Thyroid gland (tissue), 4 donors: ENCODE measurements at places on chromosomes 2 and 18. TPM values are rescaled to one million over a fixed set of nuclear protein-coding genes. Genes with fewer than 3 reads are reported as not detected.

- H3K4me1 ChIP-seq, result no peaks in the 10 kb centered on the region
- no peaks in the 10 kb centered on the region for H3K27me3 ChIP-seq
- H3K4me3 ChIP-seq, result no peak overlapping the region
- no peaks in the 10 kb centered on the region for H3K36me3 ChIP-seq
Measured at GRCh38 chr2:168613551-168613950, 157.5 kb downstream of the CERS6 start.

Gene RNF125
- 2.4 TPM for total RNA-seq

GRCh38 chr2:223433461-223433860 lies 168.7 kb downstream of the SCG2 start:
- H3K27ac ChIP-seq, result no peak overlapping the region
- no peak overlapping the region for H3K4me3 ChIP-seq
- no peak for DNase-seq
- H3K27me3 ChIP-seq, result no peaks in the 10 kb centered on the region
- H3K4me1 ChIP-seq, result no peaks in the 10 kb centered on the region

Gene MAPK4
- total RNA-seq, result 11.9 TPM

Gene NEU2
- total RNA-seq, result not detected

DNA sequence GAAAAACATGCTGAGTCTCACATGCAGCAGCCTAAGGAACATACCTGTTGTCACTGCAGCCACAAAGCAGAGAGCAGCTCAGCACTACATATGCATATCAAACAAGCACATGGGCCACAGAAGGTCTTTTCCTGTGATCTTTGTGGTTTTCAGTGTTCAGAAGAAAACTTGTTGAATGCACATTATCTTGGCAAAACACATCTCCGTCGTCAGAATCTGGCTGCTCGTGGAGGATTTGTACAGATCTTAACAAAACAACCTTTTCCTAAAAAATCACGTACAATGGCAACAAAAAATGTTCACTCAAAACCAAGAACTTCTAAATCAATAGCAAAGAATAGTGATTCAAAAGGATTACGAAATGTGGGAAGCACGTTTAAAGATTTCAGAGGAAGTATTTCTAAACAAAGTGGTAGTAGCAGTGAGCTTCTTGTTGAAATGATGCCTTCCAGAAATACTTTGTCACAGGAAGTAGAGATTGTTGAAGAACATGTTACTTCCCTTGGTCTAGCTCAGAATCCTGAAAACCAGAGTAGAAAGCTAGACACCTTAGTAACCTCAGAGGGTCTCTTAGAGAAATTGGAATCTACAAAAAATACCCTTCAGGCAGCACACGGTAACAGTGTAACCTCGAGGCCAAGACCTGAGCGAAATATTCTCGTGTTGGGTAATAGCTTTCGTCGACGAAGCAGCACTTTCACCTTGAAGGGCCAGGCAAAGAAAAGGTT lies 34.1 kb downstream of the ZNF407 start:
- no peak for DNase-seq
- H3K36me3 ChIP-seq, result no peaks in the 10 kb centered on the region
- H3K27ac ChIP-seq, result no peak overlapping the region
- H3K27me3 ChIP-seq, result no peaks in the 10 kb centered on the region

Gene TPO
- total RNA-seq, result 7,965 TPM

DNA sequence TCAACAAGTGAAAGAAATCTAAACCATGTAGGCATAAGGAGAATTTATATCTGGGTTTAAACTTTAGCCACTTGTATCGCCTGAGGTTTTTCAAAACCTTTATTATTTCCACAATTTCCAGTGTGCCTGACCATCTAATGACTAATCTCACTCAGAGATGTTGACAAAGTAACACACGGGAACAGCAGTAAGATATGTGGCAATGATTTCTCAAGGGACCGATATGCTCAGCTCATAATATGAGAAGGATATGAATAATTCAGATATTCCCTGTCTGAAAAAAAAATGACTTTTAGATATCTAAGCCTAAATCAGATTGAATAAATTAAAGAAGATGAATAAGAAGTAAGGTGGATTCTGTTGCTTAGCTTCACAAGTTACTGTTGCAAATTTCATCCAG lies 43.5 kb downstream of the TMEM163 start:
- H3K27me3 ChIP-seq, result no peaks in the 10 kb centered on the region
- H3K36me3 ChIP-seq, result no peaks in the 10 kb centered on the region
- DNase-seq, result no peak

DNA sequence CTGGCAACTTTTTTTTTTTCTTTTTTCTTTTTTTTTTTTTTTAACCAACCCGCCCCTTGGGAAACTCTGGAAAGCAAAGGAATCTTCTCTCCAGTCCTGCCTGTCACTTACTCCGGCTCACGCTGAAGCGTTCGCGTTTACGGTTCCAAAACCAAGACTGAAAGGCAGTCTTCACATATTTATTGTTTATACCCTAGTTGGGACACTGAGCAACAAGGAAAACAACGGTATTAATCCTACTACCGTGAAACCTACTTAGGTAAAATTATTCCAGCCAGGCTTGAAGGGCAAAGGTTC lies 125.4 kb downstream of the OSBPL1A start:
- H3K36me3 ChIP-seq, result no peaks in the 10 kb centered on the region
- H3K27me3 ChIP-seq, result no peaks in the 10 kb centered on the region
- H3K4me3 ChIP-seq, result no peak overlapping the region
- peak overlapping the region; percentile 93 for H3K27ac ChIP-seq
- H3K4me1 ChIP-seq, result peaks cover 11% of the 10 kb centered on the region

Gene CXCR1
- total RNA-seq, result not detected

- no peaks in the 10 kb centered on the region for H3K36me3 ChIP-seq
- no peak for DNase-seq
- H3K4me3 ChIP-seq, result no peak overlapping the region
- no peaks in the 10 kb centered on the region for H3K27me3 ChIP-seq
- H3K4me1 ChIP-seq, result no peaks in the 10 kb centered on the region
Measured at GRCh38 chr2:177078855-177079254, 133.7 kb upstream of the HNRNPA3 start.

Gene LYPD1
- total RNA-seq, result 0.93 TPM

DNA sequence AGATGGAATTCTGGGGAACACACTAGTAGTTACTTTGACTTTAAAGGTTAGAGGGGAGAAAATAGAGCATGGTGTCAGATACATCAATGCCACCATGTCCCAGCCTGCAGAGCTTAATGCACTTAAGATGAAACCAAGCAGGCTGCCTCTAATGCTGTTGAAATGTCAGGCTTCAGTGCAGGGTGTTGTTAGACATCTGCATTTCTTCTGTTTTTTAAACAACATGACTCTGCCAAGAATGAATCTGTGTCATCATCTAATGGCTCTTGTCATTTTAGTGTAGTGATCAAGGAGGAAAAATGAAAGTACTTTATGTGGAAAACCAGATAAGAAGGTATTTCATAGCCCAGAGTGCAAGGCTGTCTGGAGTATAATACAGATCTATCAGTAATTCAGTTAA lies 29.9 kb downstream of the LYPD1 start:
- H3K27me3 ChIP-seq, result no peaks in the 10 kb centered on the region
- H3K27ac ChIP-seq, result no peak overlapping the region
- H3K4me3 ChIP-seq, result no peak overlapping the region
- DNase-seq, result no peak
- H3K4me1 ChIP-seq, result no peaks in the 10 kb centered on the region

Gene HOXD11
- not detected for total RNA-seq

Gene IGFBP2
- 35.8 TPM for total RNA-seq
